ENCODE measurements at places on chromosomes 6 and 20. TPM values are rescaled to one million over a fixed set of nuclear protein-coding genes. Genes with fewer than 3 reads are reported as not detected.

Gene SRSF12
- not detected for total RNA-seq

Gene SERPINB6
- total RNA-seq: 58.4 TPM

Gene GPR6
- total RNA-seq: not detected

Gene ADGRF1
- 0.10 TPM for total RNA-seq

Gene CRYBG1
- total RNA-seq: 60.9 TPM

Gene PRRT1
- total RNA-seq: 0.42 TPM

Gene RAET1L
- 0.10 TPM for total RNA-seq

Gene CALHM4
- total RNA-seq: 0.21 TPM

Gene OVOL2
- total RNA-seq: not detected

Gene PRDM13
- under 0.01 TPM for total RNA-seq

Gene CLVS2
- total RNA-seq: under 0.01 TPM

Gene RIMS4
- under 0.01 TPM for total RNA-seq

Gene HLA-F
- total RNA-seq: 633 TPM

Gene SCUBE3
- not detected for total RNA-seq

Gene ATP6V1G2
- total RNA-seq: 0.73 TPM

Gene SLC17A3
- total RNA-seq: 0.31 TPM

Gene CLPSL1
- total RNA-seq: not detected

Gene TNNC2
- total RNA-seq: 0.73 TPM

Gene LY6G6D
- 1.0 TPM for total RNA-seq

Gene CGAS
- total RNA-seq: 22.4 TPM

Gene ACTL10
- 0.42 TPM for total RNA-seq

Gene TNFRSF6B
- total RNA-seq: not detected

Gene EPPIN
- total RNA-seq: not detected

Gene ISM1
- 1.2 TPM for total RNA-seq

Gene OTOR
- not detected for total RNA-seq

Gene C20orf141
- not detected for total RNA-seq

Gene GTSF1L
- not detected for total RNA-seq

Gene EYS
- under 0.01 TPM for total RNA-seq

Gene KCNB1
- total RNA-seq: under 0.01 TPM

Gene OR2H1
- not detected for total RNA-seq

Gene FERMT1
- total RNA-seq: under 0.01 TPM

Gene ABCC10
- total RNA-seq: 12.3 TPM

Gene LY6G6C
- not detected for total RNA-seq

Gene SOBP
- total RNA-seq: 0.10 TPM

Gene ECT2L
- total RNA-seq: not detected

Gene MYBL2
- total RNA-seq: 0.21 TPM

Gene OOEP
- total RNA-seq: not detected

Gene MAP7
- 0.31 TPM for total RNA-seq

Gene CNR1
- total RNA-seq: 0.42 TPM

Gene APOBEC2
- total RNA-seq: not detected
